ENCODE measurements at places on chromosomes 16 and 17.

DNA sequence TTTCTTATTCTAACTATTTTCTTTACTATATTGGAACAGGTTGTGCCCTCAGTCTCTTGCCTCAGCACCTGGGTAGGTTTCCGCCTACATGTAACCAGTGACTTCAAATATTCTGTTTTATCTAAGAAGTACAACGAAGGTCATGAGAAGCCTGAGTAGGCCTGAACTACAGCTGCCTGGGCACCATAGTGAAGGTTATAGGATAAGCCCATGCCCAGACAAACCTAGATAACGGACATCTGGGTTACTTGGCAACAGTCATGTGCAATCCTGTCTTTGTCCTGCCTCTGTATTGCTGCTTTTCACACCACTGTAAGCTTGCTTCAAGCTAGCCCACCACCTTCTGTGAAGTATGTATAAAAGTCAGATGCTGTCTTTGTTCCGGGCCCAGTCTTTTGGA lies 25.4 kb upstream of the ARL4D start:
- no peak for DNase-seq

DNA sequence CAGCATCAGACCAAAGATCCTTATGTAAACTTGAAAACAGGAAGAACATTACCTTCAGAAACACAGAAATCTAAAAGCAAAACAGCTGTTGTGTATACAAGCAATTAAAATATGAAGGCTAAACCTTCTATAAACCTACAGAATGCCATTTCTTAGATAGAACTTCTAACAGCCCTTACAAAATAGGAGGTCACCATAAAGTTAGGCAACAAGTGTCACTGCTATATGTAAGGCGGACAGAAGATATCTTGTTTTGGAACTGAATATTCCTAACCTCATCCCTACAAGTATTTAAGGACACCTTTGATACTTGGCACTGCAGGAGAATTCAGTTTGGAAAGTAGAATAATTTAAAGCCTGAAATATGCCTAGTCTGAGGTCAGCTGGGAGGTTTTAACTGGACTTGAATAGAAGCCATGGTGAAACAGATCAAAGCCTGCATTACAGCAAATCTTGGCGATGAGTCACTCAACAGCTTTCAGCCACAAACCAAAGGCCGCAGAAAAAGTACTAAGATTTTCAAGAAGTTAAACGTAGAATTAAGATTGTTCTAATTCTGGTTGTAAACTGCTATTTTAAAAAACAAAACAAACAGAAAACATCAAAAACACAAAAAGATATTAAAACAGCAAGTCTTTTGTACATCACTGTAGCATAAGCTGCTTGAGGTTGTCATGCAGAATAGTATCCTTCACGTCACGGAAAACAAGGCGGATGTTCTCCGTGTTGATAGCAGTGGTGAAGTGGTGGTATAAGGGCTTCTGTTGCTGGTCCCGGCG lies 42.7 kb downstream of the GNA13 start:
- DNase-seq, result peak; percentile 19

- DNase-seq, result no peak
These were observed 34.2 kb downstream of the TBC1D3B start for GRCh38 chr17:36142235-36142634.

- no peak for DNase-seq
These were observed 217.7 kb downstream of the CCDC182 start for GRCh38 chr17:57527221-57528057.

- DNase-seq, result peak; percentile 39
These were observed 71.0 kb upstream of the ATF7IP2 start for GRCh38 chr16:10314811-10315210.

DNA sequence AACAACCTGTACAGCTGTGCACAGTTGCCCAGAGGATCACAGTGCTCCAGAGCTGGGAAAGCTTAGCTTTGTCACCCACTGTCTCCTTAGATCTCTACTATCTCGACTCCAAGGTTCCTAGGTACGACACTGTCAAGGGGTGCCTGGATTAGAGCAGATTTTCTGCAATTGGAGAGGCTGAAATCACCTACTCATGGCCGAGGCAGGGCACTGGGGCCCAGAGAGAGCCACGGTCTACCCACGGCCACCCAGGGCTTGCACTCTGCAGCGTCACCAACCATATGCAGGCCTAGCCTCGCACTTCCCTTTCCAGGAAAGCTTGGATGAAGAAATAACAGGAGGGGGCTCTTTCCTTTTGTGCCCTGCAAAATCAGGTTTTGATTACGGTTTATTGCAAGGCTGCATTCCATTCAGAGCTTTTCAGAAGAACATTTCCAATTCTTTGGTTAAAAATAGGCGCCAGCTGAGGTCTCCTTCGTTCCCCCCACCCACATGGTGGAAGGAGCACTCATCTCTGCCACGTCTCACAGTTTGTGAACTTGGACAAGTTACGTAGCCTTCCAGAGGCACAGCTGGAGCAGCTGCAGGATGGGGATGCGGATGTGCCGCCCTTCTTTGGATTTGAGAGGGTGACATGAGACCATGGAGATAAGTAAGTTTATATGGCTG lies 80.0 kb downstream of the IRX5 start:
- DNase-seq, result no peak

DNA sequence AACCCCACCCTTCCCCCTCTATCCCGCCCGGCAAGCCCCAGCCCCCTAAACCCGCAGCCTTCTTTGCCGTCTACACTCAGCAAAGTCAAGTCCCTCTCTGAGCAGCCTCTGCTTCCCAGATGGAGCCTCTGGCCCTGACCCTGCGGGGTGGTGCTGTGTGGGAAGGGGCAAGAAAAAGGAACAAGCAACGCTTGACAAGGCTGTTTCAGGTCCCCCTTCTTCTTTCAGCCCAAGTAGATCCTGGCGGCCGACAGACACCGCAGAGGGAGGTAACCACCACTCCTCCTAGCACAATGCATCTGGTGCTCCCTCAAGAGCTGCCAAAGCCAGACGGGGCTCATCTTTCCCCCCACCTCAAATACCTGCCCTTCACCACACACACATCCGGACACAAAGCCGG lies 178.3 kb downstream of the ENGASE start:
- no peak for DNase-seq

DNA sequence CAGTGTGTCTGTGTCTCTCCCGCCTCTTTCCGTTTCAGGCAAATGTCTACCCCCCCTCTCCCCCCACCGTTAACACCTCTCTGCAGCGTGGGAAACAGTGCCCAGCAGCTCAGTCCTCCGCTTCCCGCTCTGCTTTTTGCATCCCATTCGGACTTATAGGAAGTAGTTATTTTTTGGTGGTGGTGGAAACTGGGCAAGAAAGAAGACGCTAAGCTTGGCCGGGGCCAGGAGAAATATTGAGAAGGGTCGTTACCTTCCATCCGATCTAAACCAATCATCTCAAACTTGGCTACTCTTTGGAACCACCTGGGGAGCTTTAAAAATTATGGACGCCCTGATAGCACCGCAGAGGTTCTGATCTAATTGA lies 499 bp upstream of the HLF start:
- peak; percentile 14 for DNase-seq

- DNase-seq, result peak; percentile 48
These were observed at the start of gene IGFBP4 for GRCh38 chr17:40443196-40443987. IGFBP4 (plus strand) TSS chr17:40443450; CDS start chr17:40443736, 286 bp downstream.

- peak; percentile 9 for DNase-seq
These were observed 28.0 kb upstream of the MAF start for GRCh38 chr16:79628501-79628975.

- DNase-seq, result peak; percentile 83
These were observed 14.7 kb downstream of the RARA start for GRCh38 chr17:40323391-40324381.

- no peak for DNase-seq
These were observed 542.7 kb upstream of the PSMD7 start for GRCh38 chr16:73753931-73754330.

DNA sequence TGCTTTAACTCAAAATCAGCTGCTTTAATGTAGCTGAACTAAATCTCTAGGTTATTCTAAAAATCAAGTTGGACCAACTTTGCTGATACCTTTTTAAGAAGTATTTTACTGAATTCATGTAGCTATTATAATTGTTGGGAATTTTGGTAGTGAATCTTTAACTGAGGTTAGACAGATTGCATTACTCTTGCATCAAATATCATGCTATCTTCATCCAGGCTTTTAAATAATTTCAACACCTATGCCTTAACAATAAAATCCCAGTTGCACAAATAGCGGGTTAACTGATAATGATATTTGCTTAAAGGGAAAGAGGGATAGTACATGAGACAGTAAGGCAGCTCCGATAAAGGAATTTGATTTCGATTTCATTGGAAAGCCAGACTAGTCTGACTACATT lies 241.3 kb upstream of the TBX2 start:
- no peak for DNase-seq

DNA sequence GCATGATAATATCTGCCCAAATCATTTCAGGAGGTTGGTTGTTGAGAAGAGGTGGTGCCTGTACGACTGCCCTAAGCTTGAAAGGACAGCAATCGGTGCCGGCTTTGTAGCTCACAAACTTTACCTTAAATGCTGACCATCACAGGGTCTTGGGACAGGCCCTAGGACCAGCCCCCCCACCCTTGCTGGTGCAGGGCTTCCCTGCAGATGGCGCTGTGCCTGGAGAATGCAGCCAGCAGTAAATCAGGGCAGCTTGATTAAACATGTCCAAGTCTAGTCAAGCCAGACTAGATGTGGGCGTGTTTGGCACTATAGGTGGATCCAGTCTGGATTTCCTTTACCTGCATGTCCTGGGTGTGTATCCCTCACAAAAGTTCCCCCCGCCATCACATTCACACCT lies 135.5 kb upstream of the CRHR1 start:
- no peak for DNase-seq

GRCh38 chr16:81210807-81211206 lies 27.7 kb upstream of the BCO1 start:
- DNase-seq, result no peak

- DNase-seq, result no peak
These were observed 146.3 kb upstream of the NOG start for GRCh38 chr17:56447171-56447570.

DNA sequence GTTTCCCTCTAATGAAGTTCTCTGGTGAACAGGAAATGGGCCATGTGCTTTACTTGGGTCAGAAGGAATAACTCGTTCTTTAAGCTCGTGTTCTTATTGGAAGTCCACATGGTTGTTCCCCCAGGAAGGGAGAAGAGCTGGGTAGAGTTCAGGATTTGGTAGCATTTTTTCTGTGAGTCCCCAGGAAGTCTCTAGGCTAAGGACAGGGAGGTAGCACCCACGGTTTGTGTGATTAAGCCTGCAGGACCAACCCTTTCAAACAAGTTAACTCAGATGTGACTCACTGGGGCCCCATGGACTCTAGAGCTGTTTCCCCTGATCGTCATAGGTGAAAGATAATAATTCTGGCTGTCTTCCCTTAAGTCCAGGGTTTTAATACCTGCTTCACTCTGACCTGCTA lies 16.4 kb downstream of the SAP30BP start:
- no peak for DNase-seq

GRCh38 chr17:47990962-47991731 lies 20.2 kb downstream of the CDK5RAP3 start:
- no peak for DNase-seq

- DNase-seq, result no peak
These were observed 7.4 kb downstream of the MAF start for GRCh38 chr16:79593074-79593531.

- DNase-seq, result no peak
These were observed 21.2 kb upstream of the TAOK1 start for GRCh38 chr17:29368926-29369325.

DNA sequence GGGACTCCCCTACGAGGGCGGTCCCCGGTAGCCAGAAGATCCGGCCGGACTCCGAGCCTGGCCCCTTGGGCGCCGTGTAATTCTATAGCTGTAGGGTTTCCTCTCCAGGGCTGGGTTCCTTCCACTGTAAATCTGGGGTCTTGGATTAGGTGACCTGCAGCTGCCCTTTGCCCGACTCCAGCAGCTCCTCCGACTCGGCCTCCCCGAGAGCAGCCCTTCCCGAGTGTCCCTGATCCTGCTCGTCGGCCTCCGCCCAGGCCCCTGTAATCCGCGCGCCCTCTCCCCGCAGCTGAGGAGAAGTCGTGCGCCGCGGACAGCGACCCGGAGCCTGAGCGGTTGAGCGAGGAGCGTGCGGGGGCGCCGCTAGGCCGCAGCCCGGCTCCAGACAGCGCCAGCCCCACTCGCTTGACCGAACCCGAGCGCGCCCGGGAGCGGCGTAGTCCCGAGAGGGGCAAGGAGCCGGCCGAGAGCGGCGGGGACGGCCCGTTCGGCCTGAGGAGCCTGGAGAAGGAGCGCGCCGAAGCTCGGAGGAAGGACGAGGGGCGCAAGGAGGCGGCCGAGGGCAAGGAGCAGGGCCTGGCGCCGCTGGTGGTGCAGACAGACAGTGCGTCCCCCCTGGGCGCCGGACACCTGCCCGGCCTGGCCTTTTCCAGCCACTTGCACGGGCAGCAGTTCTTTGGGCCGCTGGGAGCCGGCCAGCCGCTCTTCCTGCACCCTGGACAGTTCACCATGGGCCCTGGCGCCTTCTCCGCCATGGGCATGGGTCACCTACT lies 5.5 kb downstream of the TBX2 start:
- DNase-seq, result no peak

- DNase-seq, result no peak
These were observed 93.1 kb downstream of the SDK2 start for GRCh38 chr17:73551144-73551543.

- DNase-seq, result no peak
These were observed 42.0 kb upstream of the TMC5 start for GRCh38 chr16:19375561-19376158.

GRCh38 chr17:2419486-2419885 lies 18.6 kb upstream of the MNT start:
- DNase-seq, result no peak

DNA sequence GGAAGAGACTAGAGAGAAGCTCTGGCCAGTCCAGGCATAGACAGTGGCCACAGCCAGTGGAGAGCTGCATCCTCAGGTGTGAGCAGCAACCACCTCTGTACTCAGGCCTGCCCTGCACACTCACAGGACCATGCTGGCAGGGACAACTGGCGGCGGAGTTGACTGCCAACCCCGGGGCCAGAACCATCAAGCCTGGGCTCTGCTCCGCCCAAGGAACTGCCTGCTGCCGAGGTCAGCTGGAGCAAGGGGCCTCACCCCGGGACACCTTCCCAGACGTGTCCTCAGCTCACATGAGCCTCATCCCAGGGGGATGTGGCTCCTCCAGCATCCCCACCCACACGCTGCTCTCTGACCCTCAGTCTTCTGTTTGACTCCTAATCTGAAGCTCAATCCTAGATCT lies 3.2 kb downstream of the RHBDF1 start:
- no peak for DNase-seq

GRCh38 chr17:489758-490329 lies 137.2 kb upstream of the RPH3AL start:
- DNase-seq, result peak; percentile 72
